ENCODE measurements at places on chromosomes 2 and 18. TPM values are rescaled to one million over a fixed set of nuclear protein-coding genes. Genes with fewer than 3 reads are reported as not detected.

GRCh38 chr18:35516351-35516750 lies 18.6 kb upstream of the INO80C start:
- no peak overlapping the region for H3K27ac ChIP-seq
- no peak overlapping the region for H3K4me3 ChIP-seq
- no peak for DNase-seq
- H3K4me1 ChIP-seq, result no peaks in the 10 kb centered on the region

DNA sequence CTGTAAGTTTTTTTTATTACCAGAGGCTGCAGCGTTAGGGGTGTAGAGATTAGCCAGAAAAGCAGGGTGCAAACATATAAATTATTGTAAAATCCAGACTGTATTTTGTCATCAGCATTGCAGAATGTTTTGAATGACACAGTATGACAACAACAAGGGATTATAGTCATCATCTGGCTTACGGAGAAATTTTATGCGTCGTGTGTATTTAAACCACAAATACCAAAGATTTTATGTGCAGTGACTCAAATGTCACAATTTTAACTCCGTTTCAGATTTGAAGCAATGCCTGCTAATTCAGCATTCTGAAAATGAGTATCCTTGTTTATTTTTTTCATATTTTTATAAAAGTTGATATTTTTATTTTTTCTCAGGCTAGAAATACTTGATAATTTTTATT lies 19.4 kb upstream of the TMX3 start:
- H3K36me3 ChIP-seq, result no peaks in the 10 kb centered on the region
- no peak overlapping the region for H3K27ac ChIP-seq
- no peaks in the 10 kb centered on the region for H3K4me1 ChIP-seq
- DNase-seq, result no peak
- H3K27me3 ChIP-seq, result no peaks in the 10 kb centered on the region

DNA sequence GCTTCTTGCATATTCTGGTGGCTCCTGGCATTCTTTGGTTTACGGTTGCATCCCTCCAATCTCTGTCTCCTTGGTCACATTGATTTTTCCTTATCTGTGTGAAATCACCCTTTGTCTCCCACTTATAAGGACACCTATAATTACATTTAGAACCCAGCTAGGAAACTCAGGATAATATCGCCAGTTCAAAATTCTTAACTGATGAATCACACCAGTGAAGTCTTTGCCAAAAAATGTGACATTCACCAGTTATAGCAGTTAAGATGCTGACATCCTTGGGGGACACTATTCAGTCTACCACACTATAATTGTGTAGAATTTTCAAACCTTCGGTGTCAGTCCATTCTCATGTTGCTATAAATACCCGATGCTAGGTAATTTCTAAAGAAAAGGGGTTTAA lies 320.2 kb downstream of the TMX3 start:
- no peaks in the 10 kb centered on the region for H3K4me1 ChIP-seq
- H3K4me3 ChIP-seq, result no peak overlapping the region
- H3K36me3 ChIP-seq, result no peaks in the 10 kb centered on the region
- no peaks in the 10 kb centered on the region for H3K27me3 ChIP-seq
- DNase-seq, result no peak

DNA sequence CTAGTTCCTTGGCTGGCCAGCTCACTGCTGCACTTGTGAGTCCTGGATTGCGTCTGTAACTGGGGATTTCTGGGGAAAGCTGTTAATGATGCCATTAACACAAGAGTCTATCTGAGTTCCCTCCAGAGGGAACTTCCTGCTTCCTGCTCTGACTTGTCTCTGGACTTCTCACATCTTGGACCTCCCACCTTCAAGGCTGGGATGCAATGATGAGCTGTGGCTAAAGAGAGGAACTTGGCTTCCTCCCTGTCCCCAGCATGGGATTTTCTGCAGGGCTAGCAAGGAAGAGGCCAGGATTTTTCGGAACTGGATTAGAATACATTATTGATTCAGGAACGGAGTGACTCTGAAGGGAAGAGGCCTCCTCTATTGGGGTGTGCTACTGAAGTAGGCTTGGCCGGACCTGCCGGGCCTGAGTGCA lies 155.5 kb downstream of the CLIP4 start:
- no peaks in the 10 kb centered on the region for H3K27me3 ChIP-seq
- no peak overlapping the region for H3K4me3 ChIP-seq
- no peaks in the 10 kb centered on the region for H3K36me3 ChIP-seq
- DNase-seq, result no peak
- no peak overlapping the region for H3K27ac ChIP-seq

DNA sequence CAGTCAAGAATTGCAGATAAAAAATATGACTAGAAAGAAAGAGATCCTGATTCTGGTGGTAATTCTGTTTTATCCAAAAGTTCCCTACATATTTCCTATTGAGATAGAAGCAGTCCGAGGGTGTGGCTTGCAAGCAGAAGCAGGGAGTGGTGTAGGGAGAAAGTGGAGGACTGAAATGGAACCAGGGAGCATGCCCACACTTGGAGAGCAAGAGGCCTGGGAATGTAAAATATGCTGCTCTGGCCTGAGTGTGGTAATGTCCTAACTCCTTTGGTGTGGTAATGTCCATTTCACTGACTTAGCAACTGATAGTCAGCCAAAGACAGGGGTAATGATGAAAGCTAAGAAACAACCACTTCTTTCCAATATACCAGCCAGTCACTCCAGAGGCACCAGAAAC lies 30.1 kb upstream of the FMNL2 start:
- no peak for DNase-seq
- no peak overlapping the region for H3K27ac ChIP-seq
- no peak overlapping the region for H3K4me3 ChIP-seq
- no peaks in the 10 kb centered on the region for H3K27me3 ChIP-seq
- no peaks in the 10 kb centered on the region for H3K36me3 ChIP-seq

The SLC14A1 gene
- total RNA-seq, result 42.7 TPM

The RESP18 gene
- total RNA-seq, result not detected

The ITGB6 gene
- not detected for total RNA-seq
